Omental fat pad (tissue), 4 donors: ENCODE measurements at places on chromosomes 11 and 22. TPM values are rescaled to one million over a fixed set of nuclear protein-coding genes. Genes with fewer than 3 reads are reported as not detected.

- no peak for DNase-seq
These were observed 1.5 kb downstream of the ASPHD2 start for GRCh38 chr22:26430600-26430999.

DNA sequence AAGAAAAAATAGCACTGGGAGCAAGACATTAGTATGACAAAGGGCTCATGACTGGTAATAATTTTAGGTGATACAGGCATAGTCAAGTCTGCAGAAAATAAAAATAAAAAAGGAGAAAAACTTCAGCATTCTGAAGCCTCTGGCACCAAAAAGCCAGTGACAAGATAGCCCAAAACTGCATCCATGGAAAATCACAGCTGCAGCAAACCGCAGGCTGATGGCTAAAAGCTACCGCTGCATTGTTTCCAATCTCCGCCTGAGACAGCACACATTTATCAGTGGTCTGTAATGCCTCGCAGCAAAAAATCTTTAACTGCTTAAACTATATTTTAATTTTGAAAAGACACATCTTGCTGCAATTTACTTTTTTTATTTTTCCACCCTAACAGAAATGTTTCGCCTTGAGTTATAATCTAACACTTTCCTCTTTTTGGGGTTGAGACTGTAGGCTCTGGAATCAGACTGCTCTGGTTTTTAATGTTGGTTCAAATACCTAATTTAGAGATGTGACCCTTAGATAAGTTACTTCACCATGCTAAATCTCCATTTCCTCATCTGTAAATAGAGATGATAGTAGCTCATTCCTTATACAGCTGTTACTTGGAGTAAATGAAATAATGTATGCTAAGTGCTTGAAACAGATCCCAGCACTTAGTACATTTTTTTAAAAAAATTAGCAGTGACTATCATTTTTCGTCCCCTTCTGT lies 42.0 kb upstream of the FIBIN start:
- DNase-seq: no peak

- DNase-seq: no peak
These were observed 7.5 kb upstream of the IL17RA start for GRCh38 chr22:17077255-17077654.

DNA sequence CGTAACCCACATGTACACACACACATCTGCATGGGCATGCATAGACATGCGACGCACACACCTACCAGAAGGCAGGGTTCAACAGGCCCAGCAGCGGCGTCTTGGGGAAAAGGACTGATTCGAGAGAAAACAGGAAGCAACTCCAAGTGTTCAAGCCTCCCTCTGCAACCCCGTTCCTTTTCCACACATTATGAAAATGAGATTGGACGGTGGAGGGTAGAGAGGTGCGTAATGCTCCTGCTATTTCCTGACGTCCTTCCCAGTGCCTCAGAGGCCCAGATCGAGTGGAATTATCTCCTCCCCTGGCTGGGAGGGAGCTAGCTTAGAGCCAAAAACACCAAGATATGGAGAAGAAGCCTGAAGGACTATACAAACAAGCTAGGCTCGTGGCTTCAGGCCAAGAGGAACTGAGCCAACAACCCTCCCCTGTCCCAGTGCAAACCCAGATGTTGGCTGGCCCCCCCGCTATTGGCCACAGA lies 289.2 kb downstream of the MN1 start:
- peak; percentile 67 for DNase-seq

DNA sequence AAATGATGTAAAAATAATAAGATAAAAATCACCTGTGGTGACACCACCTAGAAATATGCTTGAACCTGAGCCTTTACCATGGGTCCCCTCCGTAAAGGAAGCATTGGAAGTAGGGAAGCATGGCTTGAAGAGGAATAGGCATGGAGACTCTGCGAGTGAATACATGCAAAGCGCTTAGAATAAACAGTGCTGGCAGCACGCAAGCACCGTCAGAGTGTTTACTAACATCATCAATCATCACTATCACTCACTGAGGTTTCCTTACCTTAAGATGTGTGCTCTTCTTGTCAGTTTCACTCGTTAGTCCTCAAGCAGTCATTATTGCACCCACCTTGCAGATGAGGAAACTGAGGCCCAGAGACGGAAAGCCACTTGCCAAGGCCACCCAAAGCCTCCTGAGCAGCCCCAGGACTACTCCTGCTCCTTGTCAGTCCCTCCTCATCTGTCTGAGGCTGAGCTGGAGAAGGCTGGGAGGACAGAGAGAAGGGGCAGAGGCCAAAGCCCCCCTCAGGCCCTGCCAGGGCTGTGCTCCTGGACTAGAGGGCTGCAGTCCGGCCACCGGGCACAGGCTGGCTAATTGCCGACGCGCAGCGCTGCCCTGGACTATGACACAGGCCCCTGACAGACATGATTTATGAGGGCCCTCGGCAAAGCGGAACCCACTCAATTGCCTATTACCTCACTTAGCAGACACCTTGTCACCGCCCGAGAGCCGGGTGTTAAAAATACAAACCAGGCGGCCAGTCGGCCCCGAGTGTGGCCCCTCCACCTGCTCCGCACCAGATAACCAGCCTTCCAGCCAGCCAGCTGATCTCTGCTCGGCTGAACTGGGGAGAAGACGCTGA lies 168.9 kb downstream of the MN1 start:
- no peak for DNase-seq

DNA sequence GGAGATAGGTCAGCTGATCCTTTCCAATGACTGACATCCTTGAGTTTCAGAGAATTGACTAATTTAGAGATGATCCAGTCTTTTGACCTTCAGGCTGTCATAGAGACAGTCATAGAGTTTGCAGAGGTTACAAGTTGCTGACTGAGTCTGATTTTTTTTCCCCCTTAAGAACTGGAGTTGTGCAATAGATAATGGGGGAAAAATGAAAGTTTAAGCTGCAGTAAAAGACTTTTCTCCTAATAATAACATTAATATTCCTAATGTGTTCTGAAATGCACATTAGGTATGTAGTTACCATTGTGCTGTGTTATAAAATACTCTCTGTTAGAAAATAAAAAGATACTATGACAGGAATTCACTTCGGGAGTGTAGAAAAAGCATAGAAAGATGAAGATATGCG lies 876.9 kb upstream of the RAG2 start:
- DNase-seq: no peak

- no peak for DNase-seq
These were observed 35.0 kb upstream of the SYT13 start for GRCh38 chr11:45321031-45321595.

GRCh38 chr22:35257002-35257320 lies 332 bp upstream of the HMGXB4 start:
- DNase-seq: no peak

- DNase-seq: no peak
These were observed 33.5 kb upstream of the EMID1 start for GRCh38 chr22:29172216-29172615.

DNA sequence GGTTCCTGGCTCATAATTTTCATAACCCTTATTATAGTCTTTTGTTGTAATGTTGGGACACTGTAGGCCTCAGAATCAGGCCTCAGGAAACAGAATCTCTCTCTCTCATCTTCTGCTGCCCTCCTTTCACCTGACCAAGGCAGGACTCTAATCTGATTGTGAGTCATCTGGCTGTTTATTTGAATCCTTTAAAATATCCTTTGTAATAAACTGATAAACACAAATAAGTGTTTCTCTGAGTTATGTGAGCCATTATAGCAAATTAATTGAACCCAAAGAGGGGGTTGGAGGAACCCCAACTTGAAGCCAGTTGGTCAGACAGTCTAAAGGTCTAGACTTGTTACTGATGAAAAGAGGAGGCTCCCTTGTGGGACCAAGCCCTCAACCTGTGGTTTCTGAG lies 30.6 kb downstream of the ACER3 start:
- DNase-seq: no peak

- DNase-seq: no peak
These were observed 45.6 kb downstream of the CD82 start for GRCh38 chr11:44611088-44611487.

- peak; percentile 3 for DNase-seq
These were observed 18.2 kb upstream of the MUC5AC start for GRCh38 chr11:1139441-1140083.

DNA sequence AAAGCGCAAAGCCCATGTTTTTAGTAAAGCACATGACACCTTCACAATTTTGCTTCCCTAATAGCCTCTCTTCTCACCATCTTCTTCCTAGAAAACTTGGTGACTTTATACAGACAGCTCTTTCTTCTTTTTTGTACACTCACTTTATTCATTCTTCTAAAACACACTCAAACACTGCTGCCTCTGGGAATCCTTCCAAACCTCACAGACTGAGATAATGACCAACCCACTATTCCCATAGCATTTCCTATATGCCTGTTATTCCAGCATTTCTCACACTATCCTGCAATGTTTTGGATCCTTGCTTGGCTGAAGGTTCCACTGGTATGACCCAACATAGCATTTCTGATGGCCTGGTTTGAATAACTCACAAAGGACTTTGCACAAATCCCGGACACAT lies 442.1 kb upstream of the CCDC90B start:
- DNase-seq: no peak

DNA sequence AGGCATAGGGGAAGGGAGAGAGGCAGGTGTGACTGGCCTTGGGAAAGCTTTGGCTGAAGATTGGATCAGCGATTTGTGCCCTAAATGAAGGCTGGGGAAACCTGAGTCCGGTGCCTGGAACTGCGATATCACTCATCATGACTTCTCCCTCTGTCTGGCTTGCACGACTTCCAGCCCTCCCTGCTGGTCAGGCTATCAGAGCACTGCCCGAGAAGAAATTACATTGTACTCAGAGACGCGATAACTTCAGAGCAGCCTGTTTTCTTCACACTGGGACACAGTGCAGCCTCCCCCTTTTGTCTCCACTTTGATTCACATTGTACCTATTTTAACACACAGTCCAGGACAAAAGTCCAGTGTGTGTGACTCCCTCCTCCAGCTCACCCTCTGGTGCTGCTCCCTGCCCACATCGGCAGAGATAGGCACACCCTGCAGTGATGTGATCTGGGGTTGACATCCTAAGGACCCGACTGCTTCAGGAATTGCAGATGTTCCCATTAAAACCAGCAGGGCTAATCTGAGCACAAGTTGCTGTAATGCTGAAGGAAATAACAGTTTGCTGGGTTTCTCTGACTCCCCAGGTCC lies 62.1 kb upstream of the CADM1 start:
- DNase-seq: no peak

DNA sequence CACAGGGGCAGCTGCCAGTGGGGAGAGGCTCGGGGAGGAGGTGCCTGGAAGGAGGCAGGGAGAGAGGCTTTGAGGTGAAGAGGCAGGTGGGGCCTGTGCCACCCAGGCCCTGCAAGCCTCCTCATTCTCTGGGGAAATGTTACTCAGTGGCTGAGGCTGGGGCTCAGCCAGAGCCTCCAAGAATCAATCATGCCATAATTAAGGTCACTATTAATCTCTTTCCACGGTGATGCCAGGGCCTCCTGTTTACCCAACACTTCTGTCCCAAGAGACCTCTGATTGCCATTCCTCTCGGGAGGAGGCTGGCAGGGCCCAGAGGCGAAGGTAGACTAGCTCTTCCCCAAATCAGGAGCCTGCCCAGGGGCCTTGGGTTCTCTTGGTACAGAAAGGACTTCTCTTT lies 38.4 kb downstream of the GDPD5 start:
- DNase-seq: no peak

- peak; percentile 31 for DNase-seq
These were observed 639 bp downstream of the INCENP start for GRCh38 chr11:62124186-62125113.

- no peak for DNase-seq
These were observed 906.3 kb downstream of the DLG2 start for GRCh38 chr11:84720706-84721402.

GRCh38 chr22:34943830-34944229 lies 122.1 kb upstream of the ISX start:
- no peak for DNase-seq

DNA sequence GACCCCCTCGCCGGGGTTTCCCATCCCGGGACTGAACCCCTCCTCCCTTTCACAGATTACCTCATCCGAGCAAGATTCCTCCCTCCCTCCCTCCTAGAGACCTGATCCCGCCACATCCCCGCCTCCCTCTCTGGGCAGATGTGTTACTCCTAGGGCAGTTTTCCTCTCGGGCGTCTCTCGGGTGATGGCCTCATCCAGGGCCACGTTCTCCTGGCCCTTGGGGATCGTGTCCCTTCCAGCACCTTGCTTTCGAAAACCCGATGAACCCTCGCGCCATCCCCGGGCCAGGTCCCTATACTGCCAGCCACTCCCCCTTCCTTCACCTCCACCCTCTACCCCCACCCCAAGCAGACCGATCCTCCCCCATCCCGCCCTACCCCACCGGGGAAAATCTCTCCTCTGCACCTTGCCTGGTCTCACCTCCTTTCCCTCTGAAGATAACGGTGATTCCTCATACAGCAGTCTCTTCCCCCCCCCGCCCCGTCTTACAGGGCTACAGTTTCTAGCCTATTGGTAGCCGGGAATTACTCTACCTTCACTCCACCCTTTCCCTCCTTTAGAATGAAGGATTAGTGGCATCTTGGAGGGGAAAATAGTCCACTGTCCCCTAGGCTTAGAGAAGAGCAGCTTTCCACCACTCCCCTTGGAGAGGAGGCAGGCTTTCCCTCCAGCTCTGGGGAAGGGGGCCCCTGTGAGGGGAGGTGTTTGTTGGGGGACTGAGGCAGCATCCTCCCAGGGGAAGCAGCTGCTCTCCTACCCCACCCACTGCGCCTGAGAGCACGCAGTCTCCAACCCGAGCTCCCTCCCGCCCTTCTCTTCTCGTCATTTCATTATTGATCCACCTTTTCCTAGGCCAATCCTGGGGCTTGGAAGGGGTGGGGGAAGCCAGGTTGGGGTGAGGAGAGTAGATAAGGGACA lies 1.2 kb downstream of the KMT2A start:
- peak; percentile 25 for DNase-seq

DNA sequence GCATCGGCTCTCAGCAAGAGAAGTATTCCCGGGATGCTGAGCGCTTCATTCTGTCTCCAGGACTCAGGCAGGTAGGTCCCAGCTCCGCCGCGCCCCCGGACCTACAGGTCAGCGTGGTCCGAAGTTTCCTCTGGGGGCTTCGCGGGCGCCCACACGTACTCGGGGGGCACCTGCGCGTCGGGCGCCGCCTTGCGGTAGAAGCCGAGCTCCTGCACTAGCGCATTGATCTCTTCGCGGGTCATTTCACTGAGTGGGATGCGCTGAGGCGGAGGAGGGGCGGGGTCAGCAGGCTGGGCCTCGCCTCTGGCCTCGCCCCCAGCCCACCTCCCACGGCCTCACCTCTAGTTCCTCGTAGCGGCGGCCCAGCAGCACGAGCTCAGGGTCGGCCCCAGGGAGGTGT lies 2.5 kb downstream of the SELENOM start:
- no peak for DNase-seq

MS4A6A gene
- total RNA-seq: 167 TPM

PHF5A gene
- total RNA-seq: 35.2 TPM

TSSK2 gene
- total RNA-seq: not detected

ROBO4 gene
- total RNA-seq: 57.6 TPM

MMP27 gene
- total RNA-seq: not detected

OR51E2 gene
- total RNA-seq: not detected

TTC36 gene
- total RNA-seq: 3.6 TPM

FGF3 gene
- not detected for total RNA-seq

P2RX6 gene
- total RNA-seq: not detected

RASL10A gene
- not detected for total RNA-seq

DCDC1 gene
- total RNA-seq: 0.06 TPM

TRPC6 gene
- 3.0 TPM for total RNA-seq

NTM gene
- 0.56 TPM for total RNA-seq

PRG3 gene
- not detected for total RNA-seq

ABTB2 gene
- 4.4 TPM for total RNA-seq

DERL3 gene
- total RNA-seq: 3.1 TPM
